ENCODE measurements at places on chromosomes 11 and 22.

- DNase-seq: no peak
Observed at GRCh38 chr11:66072081-66072480, 2.0 kb downstream of the PACS1 start.

DNA sequence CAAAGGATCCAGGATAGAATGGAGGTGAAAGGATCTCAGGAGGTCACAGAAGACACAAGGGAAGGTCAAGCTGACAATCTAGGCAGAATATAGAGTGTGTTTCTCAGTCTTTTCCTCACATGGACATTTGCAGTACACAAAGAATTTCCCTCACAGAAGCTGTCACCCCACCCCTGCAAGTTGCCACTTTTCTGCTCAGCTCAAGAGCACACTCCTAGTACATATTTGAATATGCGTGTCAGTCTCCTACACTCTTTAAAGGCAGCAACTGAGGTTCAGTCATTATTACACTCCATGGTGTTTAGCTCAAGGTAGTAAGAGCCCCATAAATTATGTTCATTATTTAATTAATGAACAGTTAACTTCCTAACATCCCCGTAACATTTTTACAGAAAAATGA lies 59.1 kb downstream of the ETS1 start:
- DNase-seq: no peak

DNA sequence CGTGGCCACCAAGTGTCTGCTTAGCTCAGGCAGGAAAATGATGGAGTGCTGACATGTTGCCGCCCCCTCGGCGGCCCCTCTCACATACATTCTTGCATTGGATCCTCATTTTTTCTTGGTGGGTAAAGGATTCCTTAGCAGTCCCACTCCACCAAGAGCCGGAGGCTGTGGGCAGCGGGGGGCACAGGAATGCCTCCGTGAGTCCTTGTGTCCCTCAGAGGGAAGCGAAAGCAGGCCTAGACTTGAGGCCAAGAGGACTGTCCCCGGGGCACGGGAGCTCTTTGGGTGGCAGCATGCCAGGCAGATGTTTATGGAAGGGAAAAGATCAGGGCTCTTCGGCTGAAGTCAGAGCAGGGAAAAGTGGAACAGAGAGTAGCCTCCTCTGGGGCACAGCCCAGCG lies 21.6 kb downstream of the LRFN4 start:
- DNase-seq: no peak

DNA sequence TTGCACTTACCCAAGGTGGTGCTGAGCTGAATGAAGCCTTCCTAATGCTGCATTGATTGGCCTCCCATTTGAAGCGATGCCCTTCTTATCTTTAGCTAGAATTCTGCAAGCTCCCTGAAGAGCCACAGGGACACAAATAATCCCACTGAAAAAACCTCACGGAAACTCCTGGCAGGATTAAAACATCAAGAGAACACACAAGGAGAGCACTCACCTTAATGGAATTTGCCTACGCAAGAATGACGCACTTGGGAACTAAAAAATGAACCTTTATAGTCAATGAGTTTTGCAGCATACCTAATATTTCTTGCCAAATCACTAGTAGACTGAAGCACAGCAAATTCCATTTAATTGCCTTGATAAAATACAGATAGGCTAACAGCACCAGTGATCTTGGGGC lies 232.8 kb upstream of the UBASH3B start:
- peak; percentile 76 for DNase-seq

DNA sequence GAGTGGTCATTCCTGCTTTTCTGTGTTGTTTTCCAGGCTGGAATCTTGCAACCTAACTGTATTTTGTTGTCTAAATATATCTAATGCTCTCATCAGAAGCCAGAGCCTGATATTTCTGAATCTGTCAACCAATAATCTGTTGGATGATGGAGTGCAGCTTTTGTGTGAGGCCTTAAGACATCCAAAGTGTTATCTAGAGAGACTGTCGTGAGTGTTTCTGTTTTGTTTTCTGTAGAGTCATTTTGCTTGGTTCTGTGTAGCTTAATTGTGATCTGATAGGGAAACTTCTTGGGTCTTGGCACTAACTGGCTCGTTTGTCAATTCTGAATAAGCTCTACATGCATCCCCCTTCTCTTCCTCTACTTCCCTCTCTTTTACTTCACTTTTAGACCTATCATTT lies 31.2 kb upstream of the RBMXL2 start:
- DNase-seq: no peak

GRCh38 chr22:31093086-31093850 lies 12.2 kb downstream of the SMTN start:
- no peak for DNase-seq
